ENCODE measurements at places on chromosomes 12 and 14.

GRCh38 chr12:132389526-132390286 is 60.3 kb upstream of the GALNT9 start:
- H3K4me3 ChIP-seq: no peak overlapping the region
- no peaks in the 10 kb centered on the region for H3K4me1 ChIP-seq
- no peak for DNase-seq
- no peaks in the 10 kb centered on the region for H3K27me3 ChIP-seq
- H3K36me3 ChIP-seq: no peaks in the 10 kb centered on the region

- H3K36me3 ChIP-seq: no peaks in the 10 kb centered on the region
- no peak overlapping the region for H3K27ac ChIP-seq
- H3K4me1 ChIP-seq: peaks cover 69% of the 10 kb centered on the region
- peak; percentile 55 for DNase-seq
- H3K27me3 ChIP-seq: no peaks in the 10 kb centered on the region
These were observed 263.2 kb downstream of the ADAMTS20 start for GRCh38 chr12:43288671-43289425.

GRCh38 chr14:52402812-52403526 is 88.9 kb downstream of the PTGER2 start:
- H3K4me1 ChIP-seq: no peaks in the 10 kb centered on the region
- no peak overlapping the region for H3K4me3 ChIP-seq
- H3K27me3 ChIP-seq: peaks cover 13% of the 10 kb centered on the region
- no peak for DNase-seq
- no peaks in the 10 kb centered on the region for H3K36me3 ChIP-seq

DNA sequence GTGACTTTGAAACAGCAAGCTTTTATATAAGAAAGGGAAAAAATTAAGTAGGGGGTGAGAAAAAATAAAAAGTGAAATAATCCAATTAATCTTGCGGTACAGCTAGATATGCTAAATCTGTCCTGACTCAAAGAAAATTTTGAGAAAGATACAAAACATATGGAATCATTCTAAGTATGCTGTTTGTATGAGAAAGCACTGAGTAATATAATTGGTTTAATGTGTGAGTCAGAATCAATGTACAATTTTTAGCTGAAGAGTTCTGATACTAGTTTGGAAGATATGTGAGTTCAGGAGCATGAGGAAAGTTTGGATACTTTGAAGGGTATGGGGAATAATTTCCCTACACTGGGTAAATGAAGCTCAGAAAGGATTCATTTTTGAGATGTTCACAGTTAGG is 190.9 kb upstream of the RASSF8 start:
- H3K27me3 ChIP-seq: no peaks in the 10 kb centered on the region
- H3K27ac ChIP-seq: no peak overlapping the region
- H3K4me1 ChIP-seq: peaks cover 12% of the 10 kb centered on the region
- DNase-seq: no peak

DNA sequence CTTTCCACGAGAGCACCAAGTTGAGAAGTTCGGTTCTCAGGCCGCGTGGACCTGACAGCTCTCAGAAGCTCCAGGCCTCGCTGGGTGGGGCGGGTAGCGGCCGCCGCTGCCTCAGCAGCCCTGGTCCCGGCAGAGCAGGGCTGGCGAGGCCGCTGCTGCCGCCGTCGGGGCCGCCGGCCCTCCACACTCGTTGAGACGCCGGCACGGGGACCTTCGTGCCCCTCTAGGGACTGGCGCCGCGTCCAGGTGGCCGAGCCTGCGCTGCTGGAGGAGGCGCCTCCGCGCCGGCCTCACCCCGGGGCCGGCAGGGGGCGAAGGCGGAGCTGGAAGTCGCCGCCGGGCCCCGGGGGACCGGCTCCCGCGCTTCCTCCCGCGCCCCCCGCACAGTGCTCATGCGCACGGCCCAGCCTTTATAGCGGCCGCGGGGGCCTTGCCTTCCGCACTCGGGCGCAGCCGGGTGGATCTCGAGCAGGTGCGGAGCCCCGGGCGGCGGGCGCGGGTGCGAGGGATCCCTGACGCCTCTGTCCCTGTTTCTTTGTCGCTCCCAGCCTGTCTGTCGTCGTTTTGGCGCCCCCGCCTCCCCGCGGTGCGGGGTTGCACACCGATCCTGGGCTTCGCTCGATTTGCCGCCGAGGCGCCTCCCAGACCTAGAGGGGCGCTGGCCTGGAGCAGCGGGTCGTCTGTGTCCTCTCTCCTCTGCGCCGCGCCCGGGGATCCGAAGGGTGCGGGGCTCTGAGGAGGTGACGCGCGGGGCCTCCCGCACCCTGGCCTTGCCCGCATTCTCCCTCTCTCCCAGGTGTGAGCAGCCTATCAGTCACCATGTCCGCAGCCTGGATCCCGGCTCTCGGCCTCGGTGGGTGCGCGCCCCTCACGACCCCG is at the start of gene COCH:
COCH (plus strand) TSS at position 440 of the 879 bp plus-strand sequence; CDS start at position 820, 380 bp downstream.
- peaks cover 47% of the 10 kb centered on the region for H3K27me3 ChIP-seq
- no peak within 1 kb of the TSS for H3K27ac ChIP-seq
- H3K4me3 ChIP-seq: peak within 1 kb of the TSS; percentile 49
- no peaks in the 10 kb centered on the region for H3K36me3 ChIP-seq

- H3K36me3 ChIP-seq: no peaks in the 10 kb centered on the region
- H3K4me3 ChIP-seq: no peak overlapping the region
- H3K27me3 ChIP-seq: no peaks in the 10 kb centered on the region
- DNase-seq: no peak
- H3K27ac ChIP-seq: no peak overlapping the region
- H3K4me1 ChIP-seq: no peaks in the 10 kb centered on the region
These were observed 185.0 kb upstream of the BTG1 start for GRCh38 chr12:92330654-92331053.

DNA sequence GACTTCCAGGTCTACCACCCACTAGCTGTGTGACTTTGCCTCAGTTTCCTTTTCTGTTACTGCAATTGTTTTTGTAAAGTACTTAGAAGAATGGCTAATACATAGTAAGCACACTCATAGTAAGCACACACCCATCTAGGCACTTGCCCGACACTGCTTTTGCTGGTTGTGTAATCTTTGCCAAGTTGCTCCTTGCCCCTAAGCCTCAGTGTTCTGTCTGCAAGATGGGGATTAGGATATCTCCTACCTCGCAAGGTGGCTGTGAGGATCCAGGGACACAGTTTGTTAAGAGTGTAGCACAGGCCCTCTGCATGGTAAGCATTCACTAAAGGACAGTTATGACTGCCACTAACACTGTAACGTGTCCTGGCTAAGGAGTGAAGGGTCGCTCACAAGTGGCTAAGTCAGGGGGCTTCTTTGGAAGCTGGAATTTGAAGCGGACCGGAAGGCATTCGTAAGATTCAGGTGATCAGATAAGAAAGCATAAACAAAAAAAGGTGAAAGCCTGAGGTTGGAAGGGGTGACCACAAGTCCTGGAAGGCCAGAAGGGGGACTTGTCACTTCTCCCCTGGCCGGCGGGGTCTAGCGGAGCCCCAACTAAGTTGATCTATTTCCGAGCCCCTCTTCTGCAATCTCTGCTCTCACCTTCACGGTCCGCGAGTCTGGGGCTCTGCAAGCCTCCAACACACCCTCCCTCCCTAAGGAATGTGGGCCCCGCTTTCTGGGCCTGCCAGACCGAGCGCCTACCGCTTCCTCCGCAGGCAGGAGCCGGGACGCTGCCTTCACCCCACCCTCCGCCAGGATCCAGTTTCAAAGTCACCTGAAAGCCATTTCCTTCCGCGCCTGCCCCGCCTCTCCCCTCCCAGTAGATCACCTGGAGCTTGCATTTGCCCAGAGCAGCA is 1.5 kb upstream of the PLEKHG3 start:
- no peak overlapping the region for H3K4me3 ChIP-seq
- no peaks in the 10 kb centered on the region for H3K36me3 ChIP-seq
- DNase-seq: no peak

- H3K36me3 ChIP-seq: no peaks in the 10 kb centered on the region
- peak overlapping the region; percentile 96 for H3K4me3 ChIP-seq
- no peak for DNase-seq
- peaks cover 16% of the 10 kb centered on the region for H3K4me1 ChIP-seq
- H3K27me3 ChIP-seq: peaks cover 2% of the 10 kb centered on the region
These were observed 749 bp downstream of the AKAP3 start for GRCh38 chr12:4648104-4648500.

Data from endothelial cell of umbilical vein (primary cell).